ENCODE measurements at places on chromosomes 5 and 9. TPM values are rescaled to one million over a fixed set of nuclear protein-coding genes. Genes with fewer than 3 reads are reported as not detected.

NR5A1 gene
- total RNA-seq: 0.17 TPM

PRLR gene
- total RNA-seq: 0.78 TPM

ASPN gene
- 15.4 TPM for total RNA-seq

SLC6A19 gene
- not detected for total RNA-seq

HSD17B3 gene
- not detected for total RNA-seq

ZNF366 gene
- 11.1 TPM for total RNA-seq

ABL1 gene
- total RNA-seq: 128 TPM

FAT2 gene
- not detected for total RNA-seq

F2R gene
- total RNA-seq: 12.1 TPM

- DNase-seq: peak; percentile 89
Observed at GRCh38 chr5:142012186-142012785, 541 bp downstream of the GNPDA1 start.

DNA sequence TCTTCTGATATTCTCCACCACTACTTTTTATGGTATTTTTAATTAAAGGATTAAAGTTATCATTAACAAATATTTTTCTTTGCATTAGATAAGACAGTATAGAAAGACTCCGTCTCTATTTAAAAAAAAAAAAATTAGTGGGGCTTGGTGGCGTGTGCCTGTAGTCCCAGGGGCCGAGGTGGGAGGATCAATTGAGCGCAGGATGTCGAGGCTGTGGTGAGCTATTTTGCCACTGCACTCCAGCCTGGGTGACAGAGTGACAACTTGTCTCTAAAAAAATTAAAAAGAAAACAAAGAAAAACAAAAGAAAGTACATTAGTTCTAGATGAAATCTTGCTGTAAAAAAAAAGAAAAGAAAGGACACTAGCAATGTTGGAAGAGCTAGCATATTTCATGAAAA lies 97.4 kb upstream of the IL6ST start:
- DNase-seq: no peak

DNA sequence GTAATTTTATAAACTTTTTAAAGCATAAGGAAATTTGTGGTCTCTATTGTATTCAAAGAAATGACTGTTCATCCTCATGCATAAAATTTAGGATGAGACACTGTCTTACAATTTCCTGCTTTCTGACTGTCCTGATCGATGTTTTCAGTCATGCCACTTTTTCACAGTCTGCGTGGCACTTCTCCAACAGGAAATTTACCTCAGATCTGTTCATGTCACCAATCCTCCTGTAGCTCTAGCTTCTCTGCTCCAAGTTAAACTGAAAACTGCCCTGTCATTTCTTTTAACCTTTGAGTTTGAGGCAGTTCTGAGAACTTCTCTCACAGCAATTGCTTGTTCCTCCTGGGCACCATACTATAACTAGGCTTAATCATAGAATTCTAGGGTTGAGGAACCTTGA lies 455.1 kb downstream of the EFNA5 start:
- no peak for DNase-seq

DNA sequence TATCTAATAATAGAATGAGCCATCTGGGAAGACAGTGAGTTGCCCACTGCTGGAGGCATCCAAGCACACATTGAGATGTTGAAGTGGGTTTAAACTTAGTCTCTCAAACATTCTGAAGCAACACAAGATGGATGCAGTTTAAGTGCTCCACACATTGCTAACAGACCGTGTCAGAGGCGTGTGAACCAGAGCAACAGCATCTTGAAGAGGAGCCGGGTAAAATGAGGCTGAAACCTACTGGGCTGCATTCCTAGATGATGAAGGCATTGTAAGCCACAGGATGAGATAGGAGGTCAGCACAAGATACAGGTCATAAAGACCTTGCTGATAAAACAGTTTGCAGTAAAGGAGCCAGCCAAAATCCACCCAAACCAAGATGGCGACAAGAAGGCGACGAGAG lies 73.5 kb upstream of the TMEM215 start:
- DNase-seq: no peak

DNA sequence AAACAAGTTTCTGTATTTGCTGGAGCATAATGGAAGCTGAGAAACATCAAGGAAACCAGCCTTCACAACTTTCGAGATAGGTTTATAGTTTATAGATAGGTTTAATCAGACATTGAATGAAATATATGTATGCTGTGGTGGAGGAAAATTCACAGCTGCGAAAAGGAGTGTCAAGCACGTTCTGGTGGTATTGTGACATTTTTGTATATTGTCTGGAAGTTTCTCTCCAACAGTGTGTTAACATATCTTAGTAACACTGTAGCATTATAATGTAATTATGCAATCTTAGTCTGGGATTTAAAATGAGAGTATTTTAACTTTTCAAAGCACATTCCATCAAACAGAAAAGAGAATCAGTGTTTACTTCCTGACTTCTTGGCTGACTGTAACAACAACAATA lies 50.0 kb downstream of the FCHO2 start:
- no peak for DNase-seq

DNA sequence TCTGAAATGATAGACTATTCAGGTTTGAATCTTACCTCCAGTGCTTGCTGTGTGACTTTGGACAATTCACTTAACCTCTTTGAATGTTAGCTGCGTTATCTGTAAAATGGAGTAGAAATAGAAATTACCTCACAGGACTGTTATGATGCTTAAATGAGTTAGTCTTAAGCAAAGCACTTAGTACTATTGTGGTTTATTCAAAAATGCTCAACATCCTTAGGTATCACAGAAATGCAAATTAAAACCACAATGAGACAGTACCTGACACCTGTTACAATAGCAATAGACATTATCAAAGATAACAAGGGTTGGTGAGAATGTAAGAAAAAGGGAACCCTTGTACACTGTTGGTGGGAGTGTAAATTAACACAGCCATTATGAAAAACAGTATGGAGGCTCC lies 77.6 kb upstream of the FREM1 start:
- no peak for DNase-seq

DNA sequence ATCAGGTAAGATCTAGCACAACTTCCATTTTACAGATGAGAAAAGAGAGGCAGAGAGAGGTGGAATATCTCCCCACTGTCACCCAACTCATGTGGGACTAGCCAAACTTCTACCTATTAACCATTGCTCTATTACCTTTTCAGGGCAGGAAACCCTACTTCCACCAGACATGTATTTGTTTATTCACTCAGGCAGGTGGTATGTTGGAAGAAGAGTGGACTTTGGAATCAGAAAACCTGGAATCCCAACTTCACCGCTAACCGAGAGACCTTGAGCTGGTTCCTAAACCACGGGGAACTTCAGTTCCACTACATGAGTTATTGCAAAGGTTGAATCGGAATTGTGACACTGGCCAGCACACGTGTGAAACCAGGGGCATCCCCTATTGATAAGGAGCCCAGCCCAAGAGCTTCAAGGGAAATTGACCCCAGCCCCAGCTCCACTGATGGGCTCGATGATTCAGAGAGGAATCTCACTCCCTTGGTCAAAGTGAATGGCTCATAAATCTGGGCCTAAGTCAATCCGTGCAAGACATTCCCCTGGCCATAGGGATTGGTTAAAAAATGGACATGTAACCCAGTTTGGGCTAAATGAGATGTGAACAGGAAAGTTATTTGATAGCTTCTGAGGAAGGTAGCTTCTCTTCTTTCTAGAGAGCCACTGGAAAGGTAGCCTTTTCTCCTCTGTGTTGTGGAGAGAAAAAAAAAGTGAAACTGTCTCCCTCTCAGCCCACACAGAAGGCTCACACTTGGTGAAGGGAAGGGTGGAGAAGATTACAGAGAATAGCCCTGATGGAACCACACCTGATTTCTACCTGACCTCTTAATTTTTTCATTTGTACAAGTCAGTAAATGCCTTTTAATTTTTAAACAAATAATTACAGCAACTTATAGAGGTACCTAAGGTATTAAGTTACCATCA lies 5.5 kb upstream of the GLIS3 start:
- DNase-seq: no peak

DNA sequence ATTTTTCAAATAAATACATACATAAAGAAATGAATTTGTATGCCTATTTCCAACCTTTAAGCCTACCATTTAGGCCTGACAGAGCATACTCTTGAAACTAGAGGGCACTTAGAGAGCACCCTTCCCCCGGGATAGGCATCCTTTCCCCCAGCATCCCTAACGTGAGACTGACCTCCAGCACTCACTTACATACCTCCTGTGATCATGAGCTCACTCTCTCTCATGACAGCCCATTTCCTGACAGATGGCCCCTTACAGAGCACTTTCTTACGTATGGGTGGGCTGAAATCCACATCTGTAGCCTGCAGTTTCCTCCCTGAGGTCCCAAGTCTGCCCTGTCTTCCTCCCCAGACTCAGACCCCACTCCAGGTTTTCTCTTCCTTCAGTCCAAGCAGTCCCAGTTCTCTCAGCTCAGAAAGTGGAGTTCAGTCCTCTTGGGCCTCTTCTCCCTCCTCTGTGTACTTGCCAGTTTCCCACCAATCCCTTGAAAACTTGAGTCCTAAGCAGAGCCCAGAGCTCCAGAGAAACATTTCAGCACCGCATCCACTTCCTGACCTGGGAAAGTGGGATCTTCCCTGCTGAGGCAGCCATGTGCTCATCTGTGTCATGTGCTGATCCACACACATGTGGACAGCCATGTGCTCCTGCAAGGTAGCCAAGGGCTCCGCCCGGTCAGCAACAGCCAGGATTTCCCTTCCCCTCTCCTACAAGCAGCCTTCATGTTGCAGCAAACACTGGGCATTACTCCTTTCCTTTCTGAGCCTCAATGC lies 2.2 kb upstream of the CDX1 start:
- DNase-seq: no peak

GRCh38 chr5:40547994-40548575 lies 131.6 kb upstream of the PTGER4 start:
- DNase-seq: no peak

DNA sequence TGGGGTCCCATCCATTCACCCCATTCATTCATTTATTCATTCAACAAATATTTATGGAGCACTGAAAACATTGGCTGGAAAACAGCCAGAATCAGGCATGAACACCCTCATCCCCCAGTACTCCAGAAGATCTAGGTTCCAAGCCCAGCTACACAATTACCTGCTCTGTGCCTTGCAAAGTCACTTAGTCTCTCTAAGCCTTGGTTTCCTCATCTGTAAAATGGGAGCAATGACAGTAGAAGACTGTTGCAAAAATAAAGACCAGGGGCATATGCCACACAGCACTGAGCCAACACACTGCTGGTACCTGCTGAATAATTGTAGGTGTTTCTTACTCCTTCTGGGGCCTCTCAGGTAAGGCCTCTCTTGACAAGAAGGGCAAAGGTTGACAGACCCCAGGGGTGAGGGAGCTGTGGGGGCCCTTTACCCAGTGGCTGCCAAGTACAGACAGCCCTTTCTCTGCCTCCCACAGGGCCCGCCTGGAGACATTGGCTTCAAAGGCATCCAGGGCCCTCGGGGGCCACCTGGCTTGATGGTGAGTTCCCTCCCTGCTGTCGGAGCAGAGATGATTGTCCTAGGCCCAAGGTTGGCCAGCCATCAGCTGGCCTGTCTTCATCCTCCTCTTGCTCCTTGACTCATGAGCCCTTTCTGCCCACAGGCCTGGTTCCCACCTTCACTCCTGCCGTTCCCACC lies 22.6 kb upstream of the ORM1 start:
- no peak for DNase-seq

GRCh38 chr5:15620501-15620900 lies 120.5 kb downstream of the FBXL7 start:
- DNase-seq: no peak

- no peak for DNase-seq
Observed at GRCh38 chr9:120852240-120853010, 9.7 kb upstream of the PSMD5 start.

- no peak for DNase-seq
Observed at GRCh38 chr5:1668141-1668721, 131.4 kb downstream of the MRPL36 start.

DNA sequence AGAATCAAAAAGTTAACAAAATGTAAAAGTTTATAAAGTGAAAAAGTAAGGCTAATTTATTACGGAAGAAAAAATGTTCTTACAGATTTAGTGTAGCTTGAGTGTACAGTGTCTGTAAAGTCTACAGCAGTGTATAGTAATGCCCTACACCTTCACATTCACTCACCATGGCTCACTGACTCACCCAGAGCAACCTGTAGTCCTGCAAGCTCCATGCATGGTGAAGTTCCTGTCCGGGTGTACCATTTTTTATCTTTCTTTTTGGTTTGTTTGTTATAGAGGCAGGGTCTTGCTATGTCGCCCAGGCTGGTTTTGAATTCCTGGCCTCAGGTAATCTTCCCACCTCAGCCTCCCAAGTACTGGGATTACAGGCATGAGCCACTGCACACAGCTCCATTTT lies 93.6 kb downstream of the MED27 start:
- DNase-seq: no peak

DNA sequence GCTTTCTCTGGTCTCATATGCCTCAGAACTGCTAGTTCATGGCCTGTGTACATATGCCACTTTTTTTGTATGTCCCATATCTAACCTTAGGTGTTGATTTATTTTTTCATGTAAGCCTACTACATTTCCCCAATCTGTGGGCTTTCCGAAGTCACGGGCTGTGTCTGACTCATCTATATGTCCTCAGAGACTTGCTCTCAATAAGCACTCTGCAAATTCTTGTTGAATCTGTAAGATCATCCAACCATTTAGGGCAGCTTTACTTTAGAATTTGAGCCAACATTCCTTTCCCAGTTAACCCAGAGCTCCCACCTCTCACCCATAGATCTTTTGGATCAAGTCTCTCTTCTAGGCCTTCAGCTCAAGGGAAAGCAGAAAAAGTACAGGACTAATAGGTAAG lies 263.4 kb downstream of the SEC61B start:
- DNase-seq: no peak

- DNase-seq: no peak
Observed at GRCh38 chr9:81729135-81729534, 39.8 kb upstream of the TLE1 start.

GRCh38 chr9:123697686-123698085 lies 232.2 kb downstream of the DENND1A start:
- DNase-seq: no peak
